ENCODE measurements at places on chromosomes 7 and 10.

DNA sequence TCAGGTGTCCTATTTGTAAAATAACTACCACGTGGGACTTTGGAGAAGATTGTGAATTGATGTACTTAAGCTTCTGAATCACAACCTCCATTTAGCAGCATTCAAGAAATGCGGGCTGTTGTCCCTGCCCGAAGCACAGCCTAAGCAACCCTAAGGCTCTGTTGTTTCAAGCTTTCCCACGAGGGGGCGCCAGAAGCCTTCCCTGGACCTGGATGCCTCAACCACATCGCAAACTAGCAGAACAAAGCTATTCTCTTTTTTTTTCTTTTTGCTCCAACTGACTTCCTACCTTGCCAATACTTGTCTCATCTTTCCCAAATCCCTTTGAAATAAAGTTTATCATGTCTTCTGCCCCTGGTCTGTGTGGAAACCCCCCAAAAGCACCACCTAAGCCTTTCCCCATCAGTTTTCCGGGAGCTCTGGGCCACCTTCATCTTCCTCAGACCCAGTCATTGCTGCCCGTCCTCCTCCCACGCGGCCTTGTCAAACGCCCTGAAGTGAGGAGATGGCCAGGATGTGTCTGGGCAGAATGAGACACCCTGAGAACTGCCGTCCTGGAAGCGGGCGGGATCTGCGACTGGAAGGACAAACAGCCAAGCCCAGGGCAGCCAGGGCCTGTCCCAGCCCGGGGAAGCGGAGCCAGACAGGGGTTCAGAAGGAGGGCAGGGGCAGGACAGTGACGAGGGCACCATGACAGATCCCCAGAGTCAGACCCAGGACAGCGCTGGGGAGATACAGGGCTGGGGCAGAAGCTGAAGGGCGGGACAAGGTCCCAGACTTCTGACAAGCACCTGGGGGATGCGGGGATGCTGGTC lies 112.7 kb downstream of the SLIT1 start:
- peak; percentile 43 for DNase-seq

GRCh38 chr10:125060026-125060425 lies 100.3 kb downstream of the CTBP2 start:
- DNase-seq, result no peak

DNA sequence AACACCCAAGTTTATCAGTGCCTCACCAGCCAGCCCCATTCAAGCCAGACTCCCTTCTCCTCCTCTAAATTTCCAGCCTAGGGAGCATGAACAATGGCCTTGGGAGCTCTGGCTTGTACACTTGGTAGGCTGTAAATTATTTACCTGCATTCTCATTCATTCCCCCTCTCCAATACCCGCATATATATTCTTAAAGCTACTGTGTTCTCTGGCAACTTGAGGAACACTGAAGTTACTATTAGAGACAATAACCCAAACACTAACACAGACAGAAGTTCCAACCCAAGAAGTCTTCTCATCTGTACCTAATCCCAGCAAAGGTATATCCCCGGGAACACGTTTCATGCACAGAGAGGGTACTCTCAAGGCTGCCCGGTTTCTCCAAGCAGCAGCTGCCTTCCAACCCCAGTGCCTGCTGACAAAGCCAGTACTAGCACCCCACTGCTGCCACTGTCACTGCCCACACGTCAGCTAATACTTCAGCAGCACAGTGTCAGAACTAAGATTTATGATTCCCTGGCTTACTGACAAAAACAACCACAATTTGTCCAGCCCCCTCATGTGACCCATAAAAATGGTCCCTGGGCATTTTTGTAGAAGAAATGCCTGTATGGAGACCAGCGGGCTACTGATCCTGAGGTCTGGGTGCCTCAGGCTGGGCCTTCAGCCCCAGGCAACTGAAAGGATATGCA lies 3.1 kb downstream of the WDR91 start:
- DNase-seq, result no peak

GRCh38 chr10:103833731-103834365 lies 21.5 kb downstream of the SH3PXD2A start:
- no peak for DNase-seq

DNA sequence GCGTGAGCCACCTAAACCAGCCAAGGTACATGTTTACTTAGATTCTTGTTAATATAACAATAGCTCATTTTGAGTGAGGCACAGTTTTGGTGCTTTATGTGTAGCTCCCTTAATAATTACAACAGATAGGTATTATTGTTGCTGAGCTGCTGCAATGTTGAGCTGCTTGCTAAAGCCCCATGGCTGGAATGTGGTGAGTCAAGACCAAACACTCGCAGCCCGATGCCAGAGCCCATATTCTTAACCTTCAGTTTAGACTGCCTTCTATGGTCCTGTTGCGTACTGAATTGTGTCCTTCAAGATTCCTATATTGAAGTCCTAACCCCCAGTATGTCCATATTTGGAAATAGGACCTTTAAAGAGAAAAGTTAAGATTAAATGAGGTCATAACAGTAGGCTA lies 407.1 kb downstream of the NEBL start:
- no peak for DNase-seq

DNA sequence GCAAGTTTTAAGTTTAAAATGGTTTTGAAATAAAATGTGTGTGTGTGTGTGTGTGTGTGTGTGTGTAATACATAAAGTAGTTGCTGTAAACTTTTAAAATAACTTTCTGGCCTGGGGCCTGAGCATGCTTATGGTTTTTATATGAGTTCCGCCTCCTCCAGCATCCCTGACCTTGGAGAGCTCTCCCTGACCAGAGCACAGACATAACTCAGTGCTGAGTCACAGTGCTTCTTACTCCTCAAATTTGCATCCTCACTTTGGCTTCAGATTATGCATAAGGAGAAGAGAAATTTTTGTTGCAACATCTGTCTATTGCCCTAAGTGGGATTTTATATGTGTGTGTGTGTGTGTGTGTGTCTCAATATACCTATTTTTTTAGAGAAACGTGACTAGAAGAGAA lies 200.8 kb downstream of the ELMO1 start:
- DNase-seq, result no peak
